ENCODE measurements at places on chromosomes 4 and X.

DNA sequence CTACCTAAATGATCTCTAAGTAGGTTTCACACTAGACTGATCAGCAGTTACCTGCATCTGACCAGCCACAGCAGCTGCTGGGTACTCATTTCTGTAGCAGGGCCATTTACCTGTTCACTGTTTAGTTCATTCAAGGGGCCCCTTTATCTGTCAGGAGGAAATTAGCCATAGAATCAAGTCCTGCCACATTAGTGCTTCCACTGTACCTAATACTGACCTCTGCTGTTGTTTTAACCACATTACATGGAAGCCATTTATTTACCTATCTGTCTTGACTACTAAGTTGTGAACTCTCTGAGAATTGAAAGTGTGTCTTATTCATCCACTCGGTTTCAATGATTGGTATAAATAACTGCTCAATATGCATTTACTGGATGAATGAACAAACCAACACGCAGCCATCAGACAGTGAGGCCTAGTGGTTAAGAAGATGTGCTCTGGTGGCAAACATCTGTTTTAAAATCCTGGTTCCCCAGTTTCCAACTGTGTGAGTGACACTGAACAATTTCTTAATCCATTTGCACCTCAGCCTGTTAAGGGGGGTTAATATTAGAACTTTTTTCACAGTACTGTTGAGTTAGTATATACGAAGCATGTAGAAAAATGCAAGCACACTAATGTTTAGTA is 30.0 kb upstream of the ANXA5 start:
- DNase-seq: no peak

DNA sequence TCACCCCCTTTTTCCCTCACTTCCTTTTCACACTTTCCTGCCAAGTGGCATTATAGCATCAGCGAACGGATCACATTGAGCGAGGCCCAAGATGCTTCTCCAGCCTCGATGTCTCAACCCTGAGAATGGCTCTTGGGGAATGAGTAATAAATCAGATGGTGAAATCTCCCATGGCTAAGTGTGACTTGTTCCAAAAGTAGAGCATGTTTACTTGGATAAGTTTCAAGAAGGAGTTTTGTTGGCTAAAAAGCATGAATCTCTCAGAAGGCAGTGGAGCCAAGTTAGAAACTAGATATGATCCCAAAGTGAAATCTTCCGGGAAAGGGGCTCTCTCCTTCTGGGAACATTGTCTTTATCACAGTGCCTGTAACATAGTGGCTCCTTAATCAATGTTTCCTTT is 316.3 kb downstream of the CAMK2D start:
- no peak for DNase-seq

- no peak for DNase-seq
Observed at GRCh38 chrX:69323786-69324720, 158.8 kb upstream of the PJA1 start.

- no peak for DNase-seq
Observed at GRCh38 chr4:168995537-168996295, 14.3 kb downstream of the CBR4 start.

DNA sequence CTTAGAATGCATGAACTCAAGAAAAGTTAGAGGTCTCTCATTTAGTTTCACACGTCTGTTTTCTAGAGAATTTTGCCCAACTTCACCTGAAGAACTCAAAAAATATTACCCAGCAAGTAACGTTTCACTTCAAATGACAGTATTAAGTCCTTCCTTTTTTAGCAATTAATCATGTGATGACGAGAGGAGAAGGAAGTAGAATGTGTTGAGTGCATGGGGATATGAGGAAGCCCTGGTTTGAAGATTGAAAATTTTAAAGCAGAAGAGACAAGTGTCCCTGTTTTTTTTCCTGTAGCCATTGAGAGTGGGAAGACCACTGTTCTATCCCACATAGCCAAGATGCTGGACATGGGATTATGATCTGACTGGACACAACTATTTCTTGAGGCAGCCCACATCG is 406.3 kb upstream of the CPEB2 start:
- no peak for DNase-seq

Measured in stimulated activated CD4-positive, alpha-beta T cell treated with anti-CD3 and anti-CD28 coated beads, Interleukin-12 subunit alpha, Interleukin-12 subunit beta, amount 100 ng/mL, for 24 hours (primary cell).